SK-N-SH (cell line): ENCODE measurements at places on chromosomes 13 and 19. TPM values are rescaled to one million over a fixed set of nuclear protein-coding genes. Genes with fewer than 3 reads are reported as not detected.

GRCh38 chr19:48489608-48490216, 20.5 kb downstream of the CYTH2 start:
- H3K4me3 ChIP-seq, result no peak overlapping the region
- H3K4me1 ChIP-seq, result peaks cover 10% of the 10 kb centered on the region; the same call in 1 of the 2 replicates
- H3K36me3 ChIP-seq, result no peaks in the 10 kb centered on the region

DNA sequence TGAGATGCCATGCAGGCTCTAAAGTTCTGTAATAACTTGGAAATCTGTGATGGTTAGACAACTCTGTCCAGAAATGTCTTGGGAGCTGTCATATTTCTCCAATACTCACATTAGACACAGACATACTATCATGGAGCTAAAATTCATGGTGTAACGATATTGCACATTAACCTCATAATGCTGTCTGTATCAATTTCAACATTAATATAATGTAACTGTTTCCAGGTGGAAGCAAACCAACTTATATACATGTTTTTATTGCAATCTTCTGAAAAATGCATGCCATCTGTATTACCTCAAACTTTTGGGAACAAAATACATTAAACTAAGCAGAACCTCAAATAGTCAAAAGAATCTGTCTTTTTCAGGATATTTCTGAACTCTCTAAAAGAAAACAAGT, 14.7 kb upstream of the SPART start:
- no peak overlapping the region for H3K27ac ChIP-seq
- H3K4me1 ChIP-seq, result no peaks in the 10 kb centered on the region; the same call in 1 of the 2 replicates
- H3K27me3 ChIP-seq, result no peaks in the 10 kb centered on the region; the same call in 1 of the 2 replicates
- no peak overlapping the region for H3K4me3 ChIP-seq
- DNase-seq, result no peak

GRCh38 chr19:8486661-8487136, 15.7 kb downstream of the PRAM1 start:
- no peak overlapping the region for H3K27ac ChIP-seq
- no peak for DNase-seq
- H3K36me3 ChIP-seq, result peaks cover 63% of the 10 kb centered on the region
- no peaks in the 10 kb centered on the region for H3K4me1 ChIP-seq

DNA sequence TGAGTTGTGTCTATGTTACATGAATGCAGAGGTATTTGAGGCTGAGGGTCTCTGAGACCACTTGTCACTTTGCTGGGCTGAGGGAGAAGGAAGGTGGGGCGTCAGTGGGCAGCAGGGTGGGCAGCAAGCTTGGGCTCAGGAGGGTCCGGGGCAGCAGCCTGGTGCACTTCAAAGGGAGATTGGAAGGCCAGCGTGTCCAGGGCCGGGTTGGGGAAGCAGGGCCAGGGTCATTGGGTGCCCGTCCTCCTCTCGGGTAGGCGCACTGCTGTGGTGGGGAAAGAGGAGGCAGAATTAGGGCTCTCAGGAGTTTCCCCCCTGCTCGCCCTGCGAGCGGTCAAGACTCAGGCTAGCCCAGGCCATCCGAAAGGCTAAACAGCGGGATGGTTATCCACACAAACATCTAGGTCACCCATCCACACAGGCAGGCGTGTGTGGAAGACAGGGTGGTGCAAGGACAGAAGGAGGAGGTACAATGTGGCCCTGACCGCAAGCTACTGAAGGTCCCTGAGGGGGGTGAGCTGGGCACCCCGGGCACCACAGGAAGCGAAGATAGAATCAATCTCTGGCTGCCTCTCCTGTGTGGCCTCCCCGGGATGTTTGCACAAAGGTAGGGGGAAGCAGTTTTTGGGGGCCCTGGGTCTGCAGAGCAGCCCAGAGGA, 37.7 kb downstream of the MYO9B start:
- 0 out of 2 replicates have a peak, but pooled peaks cover 4% of the 10 kb centered on the region for H3K4me1 ChIP-seq

- H3K4me3 ChIP-seq, result no peak overlapping the region
These were observed 12.1 kb upstream of the ZSCAN1 start for GRCh38 chr19:58021541-58022282.

GRCh38 chr13:25170554-25171111, 1.5 kb downstream of the AMER2 start:
- H3K36me3 ChIP-seq, result no peaks in the 10 kb centered on the region
- no peaks in the 10 kb centered on the region; the same call in 1 of the 2 replicates for H3K4me1 ChIP-seq
- DNase-seq, result peak; percentile 50
- no peak overlapping the region for H3K4me3 ChIP-seq
- H3K27ac ChIP-seq, result no peak overlapping the region

- no peak overlapping the region for H3K27ac ChIP-seq
- no peak for DNase-seq
- H3K36me3 ChIP-seq, result peaks cover 9% of the 10 kb centered on the region
- H3K4me1 ChIP-seq, result peaks cover 8% of the 10 kb centered on the region; the same call in 1 of the 2 replicates
These were observed 29.5 kb downstream of the COL4A1 start for GRCh38 chr13:110277357-110277975.

Gene CAPN12
- 1.7 and 3.0 TPM in 2 replicates for polyA plus RNA-seq

Gene NDUFB7
- 458 and 465 TPM in 2 replicates for polyA plus RNA-seq
